ENCODE measurements at places on chromosomes 2 and 18. TPM values are rescaled to one million over a fixed set of nuclear protein-coding genes. Genes with fewer than 3 reads are reported as not detected.

GRCh38 chr18:2337552-2338141 lies 233.7 kb downstream of the METTL4 start:
- DNase-seq, result peak; percentile 66

DNA sequence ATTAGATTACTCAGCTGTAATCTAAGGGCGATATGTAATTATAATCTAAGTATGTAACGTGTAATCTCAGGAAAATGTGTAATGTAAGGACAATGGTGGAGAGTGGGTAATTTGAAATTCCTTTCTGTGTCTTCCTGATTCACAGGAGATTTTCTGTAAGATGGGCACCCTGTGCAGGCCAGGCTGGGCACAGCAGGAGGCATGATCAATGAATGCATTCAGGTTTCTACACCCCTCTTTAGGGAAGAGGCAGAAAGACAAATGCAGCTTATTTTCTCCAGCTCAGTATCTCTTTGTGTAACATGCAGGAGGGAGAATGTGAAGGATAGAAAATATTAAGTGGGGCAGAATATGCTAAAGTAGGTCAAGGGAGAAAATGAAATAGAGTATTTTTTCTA lies 320.1 kb downstream of the PIK3C3 start:
- DNase-seq, result no peak

COL4A4 gene
- 1.9 TPM for total RNA-seq

GRCh38 chr2:123816203-123816602 lies 208.9 kb upstream of the CNTNAP5 start:
- no peak for DNase-seq

FAP gene
- not detected for total RNA-seq

SLC38A11 gene
- total RNA-seq, result not detected

- peak; percentile 42 for DNase-seq
Observed at GRCh38 chr18:55096263-55096951, 137.1 kb upstream of the CCDC68 start.

PRPF40A gene
- 189 TPM for total RNA-seq

HRH4 gene
- not detected for total RNA-seq

FASTKD1 gene
- total RNA-seq, result 69.7 TPM

DNA sequence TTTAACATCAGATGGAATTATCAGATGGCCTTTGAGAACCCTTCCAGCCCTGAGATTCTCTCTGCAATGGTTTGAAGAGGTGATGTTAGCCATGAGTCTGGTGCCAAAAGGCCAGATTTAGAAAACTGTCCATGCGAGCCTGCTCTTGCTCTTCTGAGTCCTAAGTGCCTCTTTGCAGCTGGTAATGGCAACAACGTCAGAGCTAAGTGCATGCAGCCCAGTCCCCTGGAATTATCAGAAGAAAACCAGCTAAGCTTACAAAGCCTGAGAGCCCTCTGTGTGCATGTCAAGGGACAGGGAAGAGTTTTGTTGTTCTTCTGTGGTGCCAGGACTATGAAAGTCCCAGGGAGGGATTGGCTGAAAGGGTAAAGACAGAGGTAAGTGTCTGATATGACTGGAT lies 89.8 kb downstream of the LOXHD1 start:
- DNase-seq, result no peak

ANAPC1 gene
- total RNA-seq, result 97.1 TPM

DNA sequence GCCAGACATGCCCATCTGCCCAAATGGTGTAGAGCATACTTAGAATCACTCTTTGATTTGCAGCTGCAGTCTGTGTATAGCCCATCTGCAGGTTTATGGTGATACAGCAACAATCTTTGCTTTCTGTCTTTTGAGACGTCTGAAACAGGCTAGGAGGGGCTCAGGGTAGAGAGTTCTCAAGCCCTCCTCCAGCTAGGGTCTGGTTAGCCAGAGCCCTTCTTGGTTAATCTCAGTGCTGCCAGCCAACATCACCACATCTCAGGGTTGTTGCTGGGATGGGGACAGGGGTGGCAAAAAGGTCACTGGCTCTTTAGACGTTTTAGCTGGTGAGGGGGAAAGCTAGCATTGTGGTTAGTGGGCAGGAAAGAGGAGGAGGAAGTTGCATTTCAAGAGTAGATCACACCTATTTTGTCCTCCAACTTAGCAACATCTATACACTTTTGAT lies 136.6 kb upstream of the ACAA2 start:
- no peak for DNase-seq

DNA sequence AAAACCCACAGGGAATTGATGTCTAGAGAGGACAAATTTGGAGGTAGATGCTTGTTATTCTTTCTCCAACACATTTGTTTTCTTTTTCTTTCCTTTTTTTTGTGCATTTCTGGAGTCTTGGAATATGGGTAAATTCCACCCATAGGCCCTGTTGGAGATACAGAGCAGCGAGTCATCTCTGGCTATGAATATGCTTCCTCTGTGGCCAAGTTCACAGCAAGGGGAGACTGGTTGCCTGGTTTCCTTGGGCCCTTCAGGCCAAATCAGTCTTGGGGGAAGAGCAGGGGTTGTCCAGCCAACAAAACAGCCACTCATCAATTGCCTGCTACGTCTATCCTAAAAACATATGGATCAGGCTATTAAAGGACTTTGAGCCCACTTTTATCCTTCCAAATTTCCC lies 27.5 kb downstream of the SP100 start:
- DNase-seq, result no peak

C2orf81 gene
- 3.6 TPM for total RNA-seq

- no peak for DNase-seq
Observed at GRCh38 chr18:35717182-35717581, 135.6 kb downstream of the GALNT1 start.

DNA sequence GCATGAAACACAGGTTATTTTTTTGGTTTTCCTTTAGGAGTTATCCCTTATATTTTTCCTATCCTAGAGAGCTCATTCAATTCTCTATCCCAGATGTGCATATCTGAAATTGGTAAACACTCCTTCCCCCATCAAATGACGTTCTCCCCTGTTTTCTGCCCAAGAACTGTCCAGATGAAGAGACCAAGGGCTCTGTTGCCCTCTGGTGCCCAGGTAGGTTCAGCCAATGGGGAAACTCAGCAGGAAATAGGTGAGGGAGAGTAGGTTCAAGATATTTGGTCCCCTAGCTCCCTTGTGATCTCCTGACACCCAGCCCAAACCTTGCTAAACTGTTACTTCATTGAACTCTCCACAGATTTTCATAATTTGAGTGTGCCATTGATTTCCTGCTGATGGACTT lies 14.1 kb upstream of the INO80C start:
- DNase-seq, result no peak

WBP1 gene
- total RNA-seq, result 86.0 TPM

ATP6V1B1 gene
- total RNA-seq, result not detected

DNA sequence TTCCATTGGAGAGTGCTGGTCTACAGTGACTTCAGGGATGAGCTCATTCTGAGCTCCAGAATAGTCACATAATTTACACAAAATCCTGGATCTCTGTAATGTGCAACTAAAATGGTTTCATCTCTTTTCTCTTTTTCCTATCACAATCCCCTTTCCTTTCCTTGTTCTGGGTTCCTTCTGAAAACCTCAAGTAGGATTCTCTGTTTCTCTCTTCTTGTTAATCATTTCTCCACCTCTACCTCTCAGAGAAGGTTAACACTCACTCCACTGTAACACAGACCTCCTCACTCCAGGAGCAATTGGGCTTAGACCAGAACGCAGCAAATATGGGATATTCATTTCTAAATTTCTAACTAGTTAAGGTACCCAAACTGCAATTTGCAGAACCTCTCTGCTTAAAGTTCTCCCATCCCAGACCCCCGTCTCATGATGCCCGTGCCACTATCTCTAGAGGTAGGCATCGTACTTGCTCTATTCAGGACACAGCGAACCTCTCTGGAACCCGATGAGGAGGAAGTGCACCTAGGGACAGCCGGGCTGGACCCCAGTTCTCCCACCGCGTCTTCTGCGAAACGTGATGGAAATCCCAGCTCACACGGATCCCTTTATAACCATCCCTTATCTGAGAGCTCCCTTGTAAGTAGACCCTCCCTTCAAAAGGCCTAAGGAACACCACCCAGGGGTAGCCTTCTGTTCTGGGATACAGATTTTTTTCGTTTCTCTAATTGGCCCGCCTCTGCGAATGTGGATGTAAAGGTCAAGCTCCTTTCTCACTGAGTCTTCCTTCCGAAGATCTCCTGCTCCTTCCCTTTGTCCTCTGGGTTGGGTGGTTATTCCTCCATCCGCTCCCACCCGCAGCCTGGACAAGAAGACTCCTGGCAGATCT lies 1.3 kb downstream of the FOXI3 start:
- no peak for DNase-seq

- DNase-seq, result no peak
Observed at GRCh38 chr2:53424902-53425301, 342.7 kb upstream of the CHAC2 start.

- peak; percentile 94 for DNase-seq
Observed at GRCh38 chr18:47254341-47254939, 3.0 kb upstream of the SKOR2 start.

GRCh38 chr2:20447437-20448245 lies 767 bp downstream of the RHOB start:
- DNase-seq, result peak; percentile 35

- DNase-seq, result no peak
Observed at GRCh38 chr18:62396381-62396780, 71.3 kb downstream of the TNFRSF11A start.

CERKL gene
- not detected for total RNA-seq

GRCh38 chr2:49021271-49021670 lies 133.0 kb downstream of the FSHR start:
- no peak for DNase-seq

ABCB11 gene
- 0.02 TPM for total RNA-seq

PKDCC gene
- total RNA-seq, result 27.3 TPM

DNA sequence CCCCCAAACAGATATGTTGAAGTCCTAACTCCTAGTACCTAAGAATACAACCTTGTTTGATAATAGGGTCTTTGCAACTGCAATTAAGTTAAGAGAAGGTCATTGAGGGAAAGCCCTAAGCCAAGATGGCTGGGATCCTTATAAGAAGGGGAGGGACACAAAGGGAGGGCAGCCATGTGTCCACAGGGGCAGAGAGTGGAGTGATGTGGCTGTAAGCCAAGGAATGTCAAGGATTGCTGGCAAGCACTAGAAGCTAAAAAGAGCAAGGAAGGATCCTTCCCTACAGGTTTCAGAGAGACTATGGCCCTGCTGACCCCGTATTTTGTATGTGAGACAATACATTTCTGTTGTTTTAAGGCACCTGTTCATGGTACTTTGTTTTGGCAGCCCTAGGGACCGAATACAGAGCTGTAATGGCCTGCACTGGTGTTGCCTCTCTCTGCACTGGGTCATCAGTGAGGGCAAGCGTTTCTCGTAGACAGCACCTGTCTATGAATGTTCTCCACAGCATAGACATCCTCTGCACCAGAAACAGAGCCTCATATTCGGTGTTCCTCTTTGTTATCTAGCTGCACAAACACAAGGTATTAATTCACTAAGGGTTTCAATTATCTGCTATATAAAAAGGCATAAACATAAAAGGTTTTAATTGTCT lies 75.4 kb upstream of the AQP4 start:
- no peak for DNase-seq

SLC16A14 gene
- total RNA-seq, result 2.6 TPM

DNA sequence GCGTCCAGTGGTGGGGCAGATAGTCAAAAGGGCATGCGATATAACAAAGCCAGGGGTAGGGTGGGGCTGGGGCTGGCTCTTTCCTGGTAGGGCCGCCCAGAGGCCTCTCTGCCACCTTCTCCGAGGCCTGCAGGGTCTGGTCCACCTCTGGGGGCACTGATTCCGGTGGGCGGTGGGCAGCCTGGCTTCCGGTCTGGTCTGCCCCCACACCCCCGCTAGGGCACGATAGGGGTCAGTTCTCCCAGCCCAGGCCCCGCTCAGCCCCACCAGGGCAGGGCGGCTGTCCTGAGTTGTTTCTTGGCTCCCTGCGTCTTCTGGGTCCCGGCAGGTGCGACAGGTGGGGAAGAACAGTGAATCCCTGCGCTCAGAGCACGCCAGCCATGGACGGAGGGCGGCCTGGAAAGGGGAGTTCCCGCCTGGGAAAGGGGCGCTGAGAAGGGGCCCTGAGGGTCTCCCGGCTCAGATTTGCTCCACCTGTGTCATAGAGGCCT lies 707 bp upstream of the ERFE start:
- DNase-seq, result peak; percentile 52

DNA sequence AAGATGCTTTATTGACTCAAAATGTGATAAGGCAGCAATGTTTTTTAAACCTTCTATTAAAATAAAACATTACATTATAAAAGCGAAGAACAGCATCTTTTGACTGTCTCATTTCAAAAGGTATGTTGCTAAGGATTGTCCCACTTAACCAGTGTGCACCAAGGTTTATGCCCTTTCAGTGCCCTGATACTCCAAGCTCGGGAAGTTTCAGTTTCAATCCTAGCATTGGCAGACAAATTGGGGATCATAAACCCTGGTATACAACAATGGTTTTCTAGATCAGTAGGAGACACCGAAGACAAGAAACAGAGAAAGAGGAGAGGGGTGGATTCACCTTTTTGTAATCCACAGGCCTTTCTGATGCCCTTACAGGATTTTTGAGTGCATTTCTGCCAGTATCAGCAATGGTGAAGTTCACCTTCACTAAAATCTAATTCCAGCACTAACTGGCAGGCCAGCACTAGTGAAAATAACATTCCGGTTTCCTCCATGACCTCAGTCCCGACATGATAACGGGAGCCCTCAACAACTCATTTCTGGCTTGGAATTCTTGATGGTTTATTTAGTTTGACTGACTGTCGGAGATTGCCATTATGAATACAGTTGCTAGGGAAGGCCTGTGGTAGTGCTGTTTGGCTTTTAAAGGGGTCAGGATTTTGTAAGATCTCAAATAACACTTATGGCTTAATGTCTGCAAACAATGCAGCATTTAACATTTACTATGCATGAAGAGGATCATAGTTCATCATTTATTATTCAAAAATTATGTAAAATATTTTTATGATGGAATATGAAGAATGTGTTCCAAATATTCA lies 33.3 kb upstream of the FIGN start:
- no peak for DNase-seq

C18orf54 gene
- 38.2 TPM for total RNA-seq

GRCh38 chr2:18930971-18931370 lies 341.6 kb upstream of the NT5C1B start:
- DNase-seq, result no peak

CHRNG gene
- not detected for total RNA-seq

GRCh38 chr2:75241696-75242095 lies 42.4 kb upstream of the TACR1 start:
- DNase-seq, result no peak

- DNase-seq, result no peak
Observed at GRCh38 chr2:240888130-240888889, 7.6 kb downstream of the MAB21L4 start.
